ENCODE measurements at places on chromosomes 11 and 22. TPM values are rescaled to one million over a fixed set of nuclear protein-coding genes. Genes with fewer than 3 reads are reported as not detected.

DNA sequence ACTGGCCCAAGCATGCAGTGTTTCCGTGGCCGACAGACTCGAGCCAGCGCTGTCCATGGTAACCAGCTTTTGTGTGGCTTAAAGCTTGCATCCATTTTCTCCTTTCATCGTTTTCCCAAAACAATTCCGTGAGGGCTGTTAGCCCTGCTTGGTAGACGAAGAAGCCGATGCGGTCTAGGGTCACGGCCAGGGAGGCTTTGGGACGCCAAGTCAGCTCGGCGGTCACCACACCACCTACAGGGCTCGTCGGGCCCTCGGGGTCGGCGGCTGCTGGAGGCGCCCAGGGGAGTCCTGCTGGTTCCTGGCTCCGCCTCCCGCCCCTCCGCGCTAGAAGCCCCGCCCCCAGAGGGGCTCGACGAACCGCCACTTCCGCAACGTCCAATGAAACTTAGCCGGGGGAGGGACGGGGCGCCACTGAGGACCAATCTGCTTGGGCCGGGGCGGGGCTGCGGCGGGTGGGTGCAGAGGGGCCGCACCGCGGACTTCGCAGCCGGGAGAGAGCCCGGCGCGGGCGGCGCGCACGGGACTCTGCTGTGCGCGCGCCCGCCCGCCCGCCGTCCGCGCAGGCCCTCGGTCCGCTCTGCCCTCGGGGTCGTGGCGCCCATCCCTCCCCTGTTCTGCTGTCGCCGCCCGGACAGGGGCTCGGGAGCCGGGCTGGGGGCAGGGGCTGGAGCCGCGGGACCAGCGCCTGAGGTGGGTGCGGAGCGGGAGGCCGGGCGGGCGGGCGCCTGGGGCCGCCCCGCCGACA is at the start of gene TIGD3:
Gene TIGD3, plus strand, starts transcription at position 487 of the 748 bp plus-strand sequence. CDS start 1,058 bp downstream, outside the sequence.
- peak; percentile 98 for DNase-seq

- DNase-seq = no peak
Measured at GRCh38 chr11:61908730-61909316, 8.5 kb downstream of the RAB3IL1 start.

GRCh38 chr22:17348464-17349103 is 20.7 kb upstream of the CECR2 start:
- DNase-seq = no peak

GRCh38 chr11:86800076-86800959 is at the start of gene PRSS23:
PRSS23 (plus strand) TSS chr11:86800542; CDS start chr11:86807644, 7,102 bp downstream.
- no peak for DNase-seq

DNA sequence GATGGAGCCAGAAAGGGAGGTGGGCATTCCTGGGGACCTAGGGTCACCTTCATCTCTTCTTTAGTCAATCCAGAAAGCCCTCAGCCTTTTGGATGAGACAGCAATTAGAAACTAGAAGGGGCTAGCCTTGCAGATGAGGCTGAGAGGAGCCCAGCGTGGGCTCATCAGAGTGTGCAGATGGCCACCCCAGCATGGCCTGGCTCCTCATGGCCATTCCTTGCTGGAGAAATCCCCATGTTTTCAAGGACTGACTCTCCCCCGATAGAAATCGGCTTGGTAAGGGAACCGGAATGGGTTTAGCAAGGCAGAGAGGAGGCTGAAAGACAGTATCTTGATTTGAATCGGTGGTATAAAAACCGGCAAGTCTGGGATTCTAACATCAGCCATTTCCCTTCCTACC is 274.6 kb downstream of the BUD13 start:
- no peak for DNase-seq

DNA sequence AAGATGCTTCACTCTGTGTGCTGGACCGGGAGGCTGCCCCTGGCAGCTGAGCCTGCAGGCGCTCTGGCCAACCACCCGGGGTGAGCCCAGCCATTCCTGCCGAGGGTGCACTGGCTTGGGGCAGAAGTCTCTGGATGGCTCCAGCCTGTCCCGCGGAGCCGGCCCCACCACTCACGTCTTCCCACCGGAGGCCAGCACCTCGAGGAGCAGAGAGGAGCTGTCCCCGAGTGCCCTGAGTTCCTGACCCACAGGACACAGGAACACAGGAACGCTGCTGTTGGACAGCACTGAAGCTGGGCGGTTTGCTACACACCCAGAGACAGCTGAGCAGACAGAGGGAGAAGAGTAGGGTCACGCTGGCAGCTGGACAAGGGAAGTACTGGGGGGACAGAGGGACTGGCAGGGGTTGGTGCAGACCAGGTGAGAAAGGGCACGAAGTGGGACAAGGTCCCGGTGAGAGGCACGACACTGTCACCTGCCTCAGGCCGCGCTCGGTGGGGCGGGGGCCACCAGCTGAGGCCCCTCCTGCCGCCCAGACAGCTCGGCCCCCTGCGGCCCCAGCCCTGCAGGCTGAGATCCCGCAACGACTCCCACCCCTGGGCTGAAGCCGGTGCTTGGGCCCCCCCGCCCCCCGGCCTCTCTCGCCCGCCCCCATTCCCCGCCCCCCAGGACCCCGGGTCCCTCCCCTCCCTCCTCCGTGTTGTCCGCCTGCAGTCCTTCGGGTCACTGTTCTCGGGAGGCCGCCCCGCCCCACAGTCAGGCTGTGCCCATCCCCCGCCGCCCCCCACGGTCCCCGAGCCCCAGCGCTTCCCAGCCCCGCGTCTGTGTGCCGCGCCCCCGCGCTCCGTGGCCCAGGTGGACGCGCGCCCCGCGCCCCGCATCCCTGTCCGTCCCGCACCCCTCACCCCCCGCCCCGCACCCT is 624 bp upstream of the B4GALNT4 start:
- DNase-seq = no peak

DNA sequence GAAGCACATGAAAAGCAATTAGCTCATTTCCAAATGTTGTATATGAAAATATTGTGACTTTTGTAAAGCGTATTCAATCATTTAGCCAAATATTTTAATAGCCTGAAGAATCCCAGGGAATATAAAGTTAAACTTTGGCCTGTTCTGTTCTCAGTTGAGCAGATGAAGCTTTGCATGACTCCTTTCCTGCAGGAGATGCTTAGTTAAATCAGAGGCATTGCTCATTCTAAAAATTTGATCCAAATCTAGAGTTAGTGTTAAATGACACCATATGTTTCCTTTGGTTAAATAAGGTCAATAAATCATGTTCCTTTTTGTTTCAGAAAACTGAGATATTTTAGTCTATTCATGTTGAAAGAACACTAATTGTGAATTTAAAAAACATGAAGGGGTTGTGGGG is 51.2 kb upstream of the BIRC3 start:
- no peak for DNase-seq

- DNase-seq = no peak
Measured at GRCh38 chr11:130452940-130453339, 4.5 kb downstream of the ADAMTS15 start.

DNA sequence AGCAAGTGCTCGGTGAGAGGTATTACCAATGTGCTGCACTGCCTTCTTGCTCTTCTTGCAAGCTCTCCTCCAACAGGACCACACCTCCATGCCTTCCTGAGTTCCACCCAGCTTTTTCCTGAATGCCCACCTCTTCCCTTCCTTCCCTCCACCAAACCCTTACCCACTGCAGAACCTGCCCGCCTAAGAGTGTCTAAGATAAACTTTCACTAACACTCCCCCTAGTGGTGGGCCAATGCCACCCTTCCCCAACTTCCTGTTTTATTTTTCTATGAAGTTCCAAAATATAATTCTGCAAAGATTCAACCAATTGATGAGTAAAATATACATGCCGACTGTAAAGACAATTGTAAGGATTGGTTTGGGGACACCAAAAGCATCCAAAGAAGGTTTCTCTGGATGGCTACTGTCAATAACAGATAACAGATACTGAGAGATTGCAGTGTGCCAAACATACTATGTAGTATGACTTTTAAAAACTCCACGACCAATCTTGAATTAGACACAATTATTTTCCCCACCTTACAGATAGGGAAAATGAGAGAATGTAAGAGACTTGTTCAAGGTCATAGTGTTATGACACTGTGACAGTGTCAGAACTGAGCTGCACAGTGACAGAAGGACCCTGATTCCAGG is 38.6 kb upstream of the BMAL1 start:
- no peak for DNase-seq

DNA sequence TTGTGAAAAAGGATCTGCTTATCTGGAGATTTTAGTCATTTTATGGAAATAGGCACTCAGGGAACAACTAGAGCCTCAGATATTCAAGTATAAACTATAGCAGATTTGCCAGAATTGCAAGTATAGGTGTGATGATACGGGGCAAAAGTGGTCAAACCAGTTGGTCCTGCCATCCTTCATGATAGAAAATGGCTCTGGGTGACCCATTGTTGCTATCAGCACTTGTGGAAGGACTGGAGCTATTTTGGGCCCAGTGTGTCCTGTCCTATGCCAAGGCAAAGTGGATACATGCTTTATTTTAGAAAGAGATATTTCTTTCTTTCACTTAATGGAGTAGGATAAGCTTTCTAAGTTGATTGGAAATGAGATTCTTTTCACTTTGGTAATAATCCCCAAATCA is 85.2 kb downstream of the PPP6R3 start:
- DNase-seq = no peak

GRCh38 chr11:20161230-20161918 is 1.1 kb upstream of the DBX1 start:
- DNase-seq = no peak

DNA sequence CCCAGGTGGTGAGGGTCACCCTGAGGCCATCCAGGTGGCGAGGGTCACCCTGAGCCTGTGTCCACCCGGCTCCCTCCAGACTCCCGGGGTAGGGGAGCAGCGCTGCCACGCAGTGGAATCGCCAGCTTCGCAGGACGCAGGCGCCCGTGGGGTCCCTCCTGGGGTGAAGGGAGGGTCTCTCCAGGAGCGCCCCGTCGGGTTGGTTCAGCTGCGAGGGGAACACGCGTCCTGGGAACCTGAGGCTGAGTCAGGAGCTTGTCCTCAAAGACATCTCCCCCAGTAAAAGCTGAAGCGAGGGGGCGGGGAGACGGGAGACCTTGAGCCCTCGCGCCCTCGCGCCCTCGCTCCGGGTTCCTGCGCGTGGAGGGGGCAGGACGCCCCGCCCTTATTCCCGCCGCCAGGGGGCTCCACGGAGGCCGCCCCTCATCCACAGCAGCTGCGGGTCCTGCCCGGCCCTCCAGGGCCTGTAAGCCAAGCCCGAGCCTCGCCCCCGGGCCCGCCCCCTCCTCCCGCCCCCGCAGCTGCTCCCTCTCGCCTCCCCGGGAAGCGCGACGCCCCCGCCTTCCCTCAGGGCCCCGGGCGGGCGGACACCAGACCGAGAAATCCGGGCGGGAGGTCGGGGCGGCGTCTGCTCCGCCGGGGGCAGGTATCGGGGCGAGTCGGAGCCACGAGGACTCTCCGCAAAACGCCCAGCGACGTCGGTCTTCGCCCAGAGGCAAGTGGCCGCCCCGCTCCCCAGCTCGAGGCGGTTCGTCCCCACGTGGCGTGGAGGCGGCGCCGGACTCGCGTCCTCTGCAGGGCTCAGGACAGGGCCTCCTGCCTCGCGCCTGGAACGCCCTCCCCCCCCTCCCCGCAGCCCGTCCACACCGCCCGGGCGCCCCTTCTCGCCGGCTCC is 22.8 kb downstream of the PIM3 start:
- DNase-seq = no peak

- no peak for DNase-seq
Measured at GRCh38 chr11:23590596-23591308, 730.5 kb upstream of the CCDC179 start.

GRCh38 chr11:104704146-104704830 is 194.0 kb downstream of the CASP12 start:
- no peak for DNase-seq

GRCh38 chr11:62256281-62256680 is 13.7 kb upstream of the SCGB2A2 start:
- DNase-seq = no peak

- DNase-seq = no peak
Measured at GRCh38 chr11:59943997-59944714, 5.9 kb downstream of the OOSP1 start.

DNA sequence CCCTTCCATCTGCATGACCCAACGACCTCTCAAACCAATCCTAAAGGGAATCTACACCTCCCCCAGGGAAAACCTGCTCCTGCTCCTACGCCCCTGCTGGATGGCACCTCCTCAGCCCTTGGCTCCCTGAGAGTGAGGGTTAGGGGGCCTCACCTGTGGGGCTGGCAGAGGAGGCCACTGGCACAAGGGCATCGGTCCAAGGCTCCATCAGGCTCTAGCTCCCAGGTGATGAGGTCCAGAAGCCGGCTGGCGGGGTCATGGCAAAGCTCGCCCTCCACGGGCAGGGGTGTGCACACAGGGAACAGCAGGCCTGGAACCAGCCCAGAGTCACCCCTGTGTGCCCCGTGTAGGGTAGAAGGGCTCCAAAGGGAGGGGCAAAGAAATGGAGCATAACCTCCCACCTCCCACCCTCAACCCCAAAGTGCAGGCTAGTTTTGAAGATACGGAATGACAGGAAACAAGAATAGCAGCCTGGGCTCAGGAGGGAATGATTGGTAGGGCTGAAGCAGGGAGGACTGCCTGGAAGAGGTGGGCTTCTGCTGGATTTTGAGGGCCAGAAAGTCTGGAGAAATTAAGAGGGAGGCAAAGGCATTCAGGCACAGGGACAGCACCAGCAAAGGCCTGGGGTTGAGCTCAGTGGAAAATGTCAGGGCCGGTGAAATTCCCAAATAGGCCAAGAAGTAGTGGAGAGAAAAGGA is 42.6 kb downstream of the DKK3 start:
- DNase-seq = no peak

DNA sequence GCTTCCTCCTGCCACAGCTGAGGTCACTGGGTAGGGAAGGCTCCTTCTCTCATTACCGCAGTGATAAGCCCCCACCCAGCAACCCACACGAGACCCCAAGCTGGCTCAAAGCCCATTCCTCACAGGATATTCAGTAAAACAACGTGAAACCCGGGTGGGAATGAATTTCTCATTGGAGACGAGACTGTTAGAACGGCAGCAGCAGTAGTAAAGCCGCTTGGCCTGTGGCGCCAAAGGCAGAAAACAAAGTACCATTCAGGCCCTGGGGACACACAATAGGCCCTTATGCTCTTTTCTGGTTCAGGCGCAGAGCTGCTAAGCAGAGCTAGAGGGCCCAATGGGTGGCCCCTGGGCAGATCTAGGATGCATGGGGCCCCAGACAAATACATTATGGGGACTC is 45.3 kb downstream of the PC start:
- no peak for DNase-seq

- no peak for DNase-seq
Measured at GRCh38 chr22:20196094-20196842, 45.4 kb upstream of the CCDC188 start.

GRCh38 chr22:25797498-25798290 is 55.7 kb downstream of the MYO18B start:
- no peak for DNase-seq

The SYT13 gene
- total RNA-seq = 0.33 TPM

The ADM2 gene
- total RNA-seq = not detected

The TRPM5 gene
- not detected for total RNA-seq

The NTM gene
- total RNA-seq = 0.66 TPM

The KAT5 gene
- total RNA-seq = 50.1 TPM

The SYVN1 gene
- 25.8 TPM for total RNA-seq

The NXPE1 gene
- total RNA-seq = not detected

The GDPD4 gene
- not detected for total RNA-seq

The OR5T1 gene
- total RNA-seq = not detected

The HBE1 gene
- total RNA-seq = not detected

The SYT9 gene
- 0.73 TPM for total RNA-seq

The ABCC8 gene
- 10.8 TPM for total RNA-seq

The GAS2L1 gene
- 15.7 TPM for total RNA-seq

The SCGB1A1 gene
- total RNA-seq = not detected

The F2 gene
- not detected for total RNA-seq

The C11orf86 gene
- total RNA-seq = not detected

The UQCR10 gene
- total RNA-seq = 74.1 TPM

Measured in breast epithelium (tissue), 4 donors.